NCI-H1092 (cell line): ENCODE measurements at places on chromosomes 16 and 17.
A peak's percentile ranks its signal among the peaks of the same experiment; 100 is the strongest.

- no peak for DNase-seq
Measured at GRCh38 chr17:55708175-55708974, 14.3 kb downstream of the TMEM100 start.

GRCh38 chr17:32007463-32008298, 498 bp downstream of the LRRC37B start:
- no peak for DNase-seq

GRCh38 chr16:11946433-11946832, 4.6 kb upstream of the NPIPB2 start:
- DNase-seq, result no peak

GRCh38 chr17:58224315-58224714, 5.3 kb upstream of the MKS1 start:
- DNase-seq, result no peak

GRCh38 chr16:5428932-5429331, 331.3 kb upstream of the EEF2KMT start:
- no peak for DNase-seq

- no peak for DNase-seq
Measured at GRCh38 chr16:30087181-30087898, 4.4 kb downstream of the TBX6 start.

- no peak for DNase-seq
Measured at GRCh38 chr17:14161419-14161818, 75.2 kb downstream of the CDRT15 start.

- peak; percentile 83 for DNase-seq
Measured at GRCh38 chr16:67430977-67431774, at the start of gene HSD11B2. TSS of gene HSD11B2 (plus strand) at chr16:67431121. CDS start at chr16:67431249, 128 bp downstream.

GRCh38 chr17:64356304-64356686, 34.4 kb downstream of the PECAM1 start:
- DNase-seq, result no peak
